ENCODE measurements at places on chromosomes 5 and 9.

DNA sequence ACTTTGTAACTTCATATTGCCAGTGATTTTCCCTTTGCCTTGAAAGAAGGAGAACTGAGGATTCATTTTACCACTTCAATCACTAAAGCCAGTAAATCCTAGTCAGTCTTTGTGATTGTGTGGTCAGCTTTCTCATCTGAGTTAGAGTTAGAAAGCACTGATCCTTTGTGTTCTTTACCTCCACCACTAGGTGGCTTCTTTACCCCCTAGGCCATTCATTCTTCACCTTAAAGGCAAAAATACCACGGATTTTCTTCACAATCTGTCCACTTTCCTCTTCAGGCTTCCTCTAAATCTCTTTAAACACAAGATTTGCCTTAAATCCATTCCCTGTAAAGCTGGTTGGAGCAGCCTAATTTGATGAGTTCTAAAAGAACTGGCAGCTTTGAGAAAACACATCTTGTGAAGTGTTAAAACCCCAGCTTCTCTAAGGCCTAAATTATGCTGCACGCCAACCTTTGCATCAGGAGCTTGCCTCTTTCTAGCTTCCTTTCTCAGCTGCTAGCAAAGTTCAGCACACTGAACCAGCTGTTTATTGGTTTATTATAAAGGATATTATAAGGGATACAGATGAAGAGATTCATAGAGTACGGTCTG is 20.4 kb downstream of the BDP1 start:
- peak; percentile 57 for DNase-seq

DNA sequence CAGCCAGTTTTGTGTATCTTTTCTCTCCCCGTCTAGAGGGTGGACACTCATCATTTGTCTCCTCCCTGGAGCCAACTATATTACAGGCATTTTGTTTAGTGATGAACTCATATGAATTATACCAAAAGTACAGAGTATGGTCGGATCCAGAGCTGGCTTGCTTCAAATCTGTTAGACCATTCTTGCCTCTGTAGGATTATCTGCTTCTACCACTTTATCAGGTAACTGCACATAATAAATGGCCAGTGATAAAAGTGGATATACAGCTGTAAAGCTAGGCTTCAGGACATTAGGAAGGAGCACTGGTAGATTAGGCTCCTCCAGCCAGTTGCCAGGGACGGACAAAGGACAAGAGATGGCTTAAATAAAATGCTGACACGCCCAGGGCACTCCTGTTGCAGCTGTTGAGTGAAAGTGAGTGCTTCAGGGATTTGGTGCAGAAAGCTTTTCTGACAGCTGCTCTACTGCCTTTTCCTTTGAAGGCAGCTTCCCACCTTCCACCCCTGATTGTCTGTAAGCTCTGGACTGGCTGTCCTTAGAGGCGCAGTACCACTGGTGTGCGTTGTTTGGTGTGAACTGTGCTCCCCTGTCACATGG is 259.2 kb downstream of the PDZD2 start:
- no peak for DNase-seq

GRCh38 chr5:91331705-91332104 is 51.4 kb downstream of the ARRDC3 start:
- DNase-seq: no peak

DNA sequence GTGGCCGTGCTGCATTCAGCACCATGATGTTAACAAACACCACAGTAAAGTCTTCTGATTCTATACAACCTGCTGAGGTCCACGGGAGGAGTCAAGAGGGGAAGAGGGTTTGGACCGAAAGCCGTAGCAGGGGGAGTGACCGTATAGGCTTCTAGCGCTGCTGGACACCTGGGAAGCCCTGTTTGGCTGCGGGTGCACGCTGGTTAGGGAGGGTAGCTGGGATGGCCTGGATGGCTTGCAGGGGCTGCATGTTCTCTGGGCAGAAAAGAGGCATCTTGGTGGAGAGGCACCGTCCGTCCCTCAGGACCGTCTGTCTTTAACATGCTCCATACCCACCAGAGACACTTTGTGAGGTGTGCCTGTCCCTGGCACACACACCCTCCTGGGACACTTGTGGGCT is 251.0 kb upstream of the IRX1 start:
- no peak for DNase-seq

GRCh38 chr5:95043234-95043633 is 241.7 kb downstream of the MCTP1 start:
- DNase-seq: no peak

DNA sequence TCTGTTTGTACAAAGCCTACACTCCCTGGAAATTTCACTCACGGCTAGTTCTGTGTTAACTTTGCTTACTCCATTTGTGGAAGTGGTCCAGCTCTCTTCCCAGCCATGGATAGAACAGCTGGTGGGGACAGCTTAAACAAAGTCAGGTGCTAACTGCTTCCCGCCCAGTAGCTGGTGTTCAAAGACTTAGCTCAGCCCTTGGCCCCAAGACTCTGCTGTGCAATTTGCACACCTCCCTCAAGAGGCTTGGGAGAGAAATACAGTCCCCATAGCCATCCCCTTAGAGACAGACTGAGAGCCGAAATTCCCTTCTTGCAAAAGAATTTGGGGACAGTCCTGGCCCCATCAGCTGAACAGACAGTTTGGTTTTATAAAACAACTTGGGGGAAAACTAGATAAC is 73.8 kb upstream of the RAI14 start:
- DNase-seq: no peak
